ENCODE measurements at places on chromosomes 4 and X. TPM values are rescaled to one million over a fixed set of nuclear protein-coding genes. Genes with fewer than 3 reads are reported as not detected.

MTMR8 gene
- total RNA-seq, result 3.2 TPM

TRIM60 gene
- not detected for total RNA-seq

UNC5C gene
- under 0.01 TPM for total RNA-seq

SLC10A4 gene
- total RNA-seq, result 2.7 TPM

COL4A5 gene
- under 0.01 TPM for total RNA-seq

OCRL gene
- total RNA-seq, result 7.5 TPM

DNA sequence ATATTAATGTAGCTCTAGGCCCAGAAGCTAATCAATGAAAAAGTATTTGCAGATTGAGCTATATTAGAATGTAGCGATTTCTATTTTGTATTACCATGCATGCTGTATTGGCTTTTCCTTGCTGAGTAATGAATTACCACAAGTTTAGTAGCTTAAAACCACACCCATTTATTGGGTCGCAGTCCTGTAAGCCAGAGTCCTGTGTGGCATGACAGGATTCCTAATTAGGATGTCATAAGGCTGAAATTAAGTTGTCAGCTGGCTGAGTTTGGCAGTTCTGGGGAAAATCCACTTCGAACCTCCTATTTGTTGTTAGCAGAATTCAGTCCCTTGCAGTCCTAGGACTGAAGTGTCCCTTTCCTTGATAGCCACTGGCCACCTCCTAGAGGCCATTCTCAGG is 50.3 kb upstream of the HHIP start:
- DNase-seq, result no peak

KLKB1 gene
- under 0.01 TPM for total RNA-seq

CYSLTR1 gene
- total RNA-seq, result 11.8 TPM

DNA sequence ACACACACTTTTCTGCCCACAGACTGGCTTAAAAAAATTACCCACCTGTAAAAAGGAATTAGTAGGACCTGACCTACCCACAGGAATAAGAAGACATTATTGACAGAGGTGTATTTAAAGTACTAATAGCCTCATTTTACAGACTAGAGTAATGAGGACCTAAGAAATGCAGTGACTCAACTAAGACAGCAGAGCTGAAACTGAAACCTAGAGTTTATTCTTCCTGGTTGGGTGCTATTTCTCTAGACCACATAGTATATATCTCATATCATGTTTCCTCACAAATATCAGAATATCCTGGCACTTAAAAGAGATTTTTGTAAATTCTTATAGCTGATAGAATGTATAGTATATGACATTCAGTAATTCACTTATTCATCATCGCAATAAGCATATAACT is 435.0 kb downstream of the MAGEE1 start:
- DNase-seq, result no peak

- DNase-seq, result no peak
Measured at GRCh38 chrX:44314259-44314734, 29.2 kb downstream of the EFHC2 start.

DNA sequence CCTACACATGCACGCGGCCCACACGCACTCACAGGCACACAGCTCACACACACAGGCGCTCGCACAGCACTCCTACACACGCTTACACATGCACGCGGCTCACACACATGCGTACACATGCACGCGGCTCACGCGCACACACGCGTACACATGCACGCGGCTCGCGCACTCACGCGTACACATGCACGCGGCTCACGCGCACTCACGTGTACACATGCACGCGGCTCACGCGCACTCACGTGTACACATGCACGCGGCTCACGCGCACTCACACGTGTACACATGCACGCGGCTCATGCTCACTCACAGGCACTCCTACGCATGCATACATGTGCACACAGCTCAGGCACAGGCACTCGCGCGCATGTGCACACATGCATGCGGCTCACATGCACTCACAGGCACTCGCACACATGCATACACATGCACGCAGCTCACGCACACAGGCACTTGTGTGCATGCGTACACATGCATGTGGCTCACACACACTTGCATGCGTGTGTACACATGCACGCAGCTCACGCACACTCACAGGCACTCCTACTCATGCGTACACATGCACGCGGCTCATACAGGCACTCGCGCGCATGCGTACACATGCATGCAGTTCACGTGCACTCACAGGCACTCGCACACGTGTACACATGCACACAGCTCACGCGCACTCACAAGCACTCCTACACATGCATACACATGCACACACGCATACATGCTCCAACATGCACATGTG is 44.9 kb downstream of the GAK start:
- DNase-seq, result no peak

ATP8A1 gene
- total RNA-seq, result 26.9 TPM

DNA sequence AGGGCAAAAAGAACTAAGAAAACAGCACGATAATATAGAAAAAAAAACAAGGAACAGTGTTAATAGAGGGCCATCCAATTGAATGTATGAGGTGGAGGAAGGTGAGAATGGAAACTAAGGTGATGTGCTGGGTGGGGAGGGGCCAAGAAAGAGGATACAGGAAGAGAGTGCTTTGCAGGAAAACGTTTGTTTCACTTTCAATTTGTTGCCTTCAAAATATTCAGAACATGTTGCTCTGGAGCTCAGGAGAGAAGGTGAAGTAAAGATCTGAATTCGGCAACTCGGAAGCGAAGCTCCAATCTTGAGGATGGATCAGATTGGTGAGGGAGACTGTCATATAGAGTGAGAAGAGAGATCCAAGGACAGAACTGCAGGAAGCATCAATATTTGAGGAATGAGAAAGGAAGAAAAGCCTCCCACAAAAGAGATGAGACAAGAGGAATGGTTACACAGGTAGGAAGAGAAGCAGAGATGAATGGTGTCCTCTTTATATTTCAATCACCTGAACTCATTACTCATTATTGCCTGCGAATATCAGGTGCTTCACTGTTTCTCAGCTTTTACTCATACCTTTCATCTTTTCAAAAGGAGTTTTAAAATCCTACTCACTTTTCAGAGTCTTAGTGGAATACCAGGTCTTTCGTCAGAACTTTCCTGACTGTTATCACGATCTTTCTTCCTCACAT is 14.7 kb upstream of the SEC24D start:
- DNase-seq, result peak; percentile 61

All from hematopoietic multipotent progenitor cell (in vitro differentiated cells).